ENCODE measurements at places on chromosomes 4 and X.

DNA sequence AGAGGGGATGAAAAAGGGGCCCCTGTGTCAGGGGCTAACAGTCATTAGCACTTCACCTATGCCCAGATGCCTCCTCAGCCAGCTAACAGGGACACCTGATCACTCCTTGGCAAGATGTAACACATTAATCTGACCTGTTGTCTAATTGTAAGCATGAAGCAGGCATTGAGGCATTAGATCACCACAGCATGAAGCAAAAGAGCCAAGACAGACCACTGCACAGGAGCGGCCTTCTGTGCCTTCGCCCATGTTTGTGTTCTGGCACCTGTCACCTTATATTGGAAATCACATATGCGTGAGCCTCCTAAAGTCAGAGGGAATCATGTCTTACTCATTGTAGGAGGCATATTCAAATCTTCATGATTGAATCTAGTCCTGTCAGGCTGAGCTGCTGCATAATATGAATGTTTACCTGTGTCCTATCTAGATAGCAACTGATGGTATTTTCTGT, 48.4 kb downstream of the PTTG2 start:
- no peak for DNase-seq

DNA sequence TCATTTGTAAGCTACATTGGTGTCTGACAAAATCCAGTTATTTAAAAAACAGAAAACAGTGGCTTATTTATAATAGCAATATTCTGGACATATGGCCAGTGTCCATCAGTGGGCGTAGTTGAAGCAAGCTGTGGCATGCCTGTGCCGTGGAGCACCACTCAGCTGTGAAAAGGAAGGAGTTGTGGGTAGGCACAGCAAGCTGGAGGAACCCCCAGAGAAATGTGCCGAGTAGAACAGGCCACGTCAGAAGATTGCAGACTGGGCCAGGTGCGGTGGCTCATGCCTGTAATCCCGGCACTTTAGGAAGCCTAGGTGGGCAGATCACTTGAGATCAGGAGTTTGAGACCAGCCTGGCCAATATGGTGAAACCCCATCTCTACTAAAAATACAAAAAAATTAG, 102.4 kb downstream of the GPR143 start:
- no peak for DNase-seq

DNA sequence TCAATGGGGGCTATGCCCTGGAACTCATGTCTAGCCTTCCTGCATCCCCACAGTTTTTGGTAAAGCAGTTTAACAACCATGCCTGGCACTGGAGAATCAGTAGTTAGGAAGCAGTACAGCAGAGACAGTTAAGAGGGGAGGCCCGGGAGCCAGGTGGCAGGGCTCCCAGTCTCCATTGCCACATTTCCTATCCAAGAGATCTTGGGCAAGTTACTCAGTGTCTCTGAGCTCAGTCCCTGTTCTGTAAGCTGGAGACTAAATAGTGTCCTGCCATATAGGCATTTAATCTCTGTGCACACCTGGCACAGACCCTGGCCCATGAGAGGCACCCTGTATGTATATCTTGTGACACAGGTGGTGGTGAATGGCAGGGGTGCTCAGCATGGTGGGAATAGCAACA, 156.1 kb upstream of the EOLA2 start:
- DNase-seq = no peak

DNA sequence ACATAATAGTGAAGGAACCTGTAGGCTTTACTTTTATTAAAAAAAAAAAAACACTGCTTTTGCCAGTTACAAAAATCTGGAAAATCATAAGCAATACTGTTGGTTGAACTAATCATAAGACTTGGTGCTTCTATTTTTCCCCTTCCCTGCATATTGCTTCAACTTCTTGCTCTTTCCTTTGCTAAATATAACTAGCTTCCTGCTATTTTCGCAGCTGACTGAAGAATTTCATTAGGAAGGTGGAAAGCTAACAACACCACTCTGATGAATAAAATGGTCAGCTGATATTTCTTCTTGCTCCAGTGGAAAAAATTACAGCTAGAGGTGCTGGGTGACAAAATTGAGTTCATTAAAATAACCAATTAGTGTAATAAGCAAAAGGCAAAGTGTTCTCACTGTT, 39.3 kb downstream of the MEPE start:
- no peak for DNase-seq

DNA sequence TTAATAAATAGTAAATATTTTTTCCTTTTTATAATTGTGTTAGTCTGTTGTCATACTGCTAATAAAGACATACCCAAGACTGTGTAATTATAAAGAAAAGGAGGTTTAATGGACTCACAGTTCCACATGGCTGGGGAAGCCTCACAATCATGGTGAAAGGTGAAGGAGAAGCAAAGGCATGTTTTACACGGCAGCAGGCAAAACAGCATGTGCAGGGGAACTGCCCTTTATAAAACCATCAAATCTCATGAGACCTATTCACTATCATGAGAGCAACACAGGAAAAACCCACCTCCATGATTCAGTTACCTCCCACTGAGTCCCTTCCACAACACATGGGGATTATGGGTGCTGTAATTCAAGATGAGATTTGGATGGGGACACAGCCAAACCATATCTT, 45.8 kb upstream of the TMPRSS11B start:
- no peak for DNase-seq

GRCh38 chr4:138200236-138200590, 41.9 kb downstream of the SLC7A11 start:
- no peak for DNase-seq

- no peak for DNase-seq
Observed at GRCh38 chrX:153984351-153985178, 12.0 kb downstream of the TMEM187 start.

GRCh38 chrX:34768290-34768689, 111.2 kb upstream of the TMEM47 start:
- no peak for DNase-seq

- no peak for DNase-seq
Observed at GRCh38 chr4:135269125-135269890, 1067.7 kb upstream of the PABPC4L start.

DNA sequence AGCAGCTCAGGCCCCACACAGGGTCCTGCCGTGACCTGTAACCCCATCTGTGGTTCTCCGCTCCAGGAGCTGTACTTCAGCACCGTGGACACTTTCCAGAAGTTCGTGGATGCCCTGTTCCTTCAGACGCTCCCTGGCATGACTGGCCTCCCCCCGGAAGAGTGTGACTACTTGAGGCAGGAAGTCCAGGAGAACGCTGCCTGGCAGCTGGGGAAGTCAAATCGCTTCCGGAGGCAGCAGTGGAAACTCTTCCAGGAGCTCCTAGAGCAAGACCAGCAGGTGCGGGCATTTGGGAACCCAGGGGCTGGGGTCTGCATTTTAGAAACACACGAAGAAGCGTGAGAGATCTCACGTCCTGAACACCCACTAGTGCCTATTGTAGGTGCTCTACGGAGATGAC, 72.5 kb downstream of the EVC start:
- DNase-seq = no peak
